ENCODE measurements at places on chromosomes 4 and X.

GRCh38 chr4:177411996-177412395 is 30.2 kb downstream of the AGA start:
- DNase-seq, result no peak

DNA sequence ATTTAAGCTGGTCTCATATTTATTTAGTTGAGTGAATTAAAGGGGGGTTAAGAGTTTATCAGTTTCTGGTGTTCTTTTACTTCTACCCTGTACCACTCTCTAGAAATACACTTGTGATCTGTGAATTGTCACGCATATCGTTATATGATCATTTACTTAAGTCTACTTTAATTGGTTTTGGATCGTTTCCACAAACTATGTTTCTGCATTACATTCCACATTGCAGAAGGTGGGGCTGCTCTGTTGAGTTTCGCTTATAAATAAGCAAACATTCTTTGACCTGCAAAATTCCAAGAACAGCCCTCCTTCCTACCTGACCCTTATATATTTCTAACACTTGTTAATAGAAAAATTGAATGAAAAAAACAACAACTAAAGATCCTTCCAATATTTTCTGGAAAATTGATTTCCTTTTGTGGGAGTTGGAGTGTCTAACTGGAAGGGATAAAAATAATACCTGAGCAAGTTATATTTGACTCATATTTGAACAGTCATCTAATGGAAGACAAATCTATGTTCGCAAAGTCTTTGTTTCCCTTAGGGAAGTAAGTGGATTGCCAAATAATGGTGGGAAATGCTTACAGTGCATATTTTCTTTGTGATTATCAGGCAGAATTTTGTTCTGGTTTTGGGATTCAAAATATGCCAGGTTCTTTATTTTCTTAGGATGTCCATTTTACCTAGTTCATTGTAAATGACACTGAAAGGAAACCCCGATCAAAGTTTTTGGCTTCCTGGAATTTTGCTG is 152.7 kb downstream of the RELL1 start:
- DNase-seq, result no peak

DNA sequence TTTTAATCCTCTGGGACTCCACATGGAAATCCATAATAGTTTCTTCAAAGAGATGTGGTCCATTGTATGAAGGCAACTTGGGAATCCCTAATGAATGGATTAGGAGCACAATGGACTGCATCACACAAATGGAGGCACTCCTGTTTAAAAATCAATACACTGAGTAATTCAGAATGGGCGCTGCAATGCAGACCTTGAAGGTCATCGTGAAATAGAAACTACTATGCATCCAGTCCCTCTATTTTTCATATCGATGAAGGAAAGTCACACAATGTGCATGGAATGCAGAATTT is 98.8 kb upstream of the EGFL6 start:
- no peak for DNase-seq

- no peak for DNase-seq
Measured at GRCh38 chrX:9473708-9474107, 8.8 kb downstream of the TBL1X start.

DNA sequence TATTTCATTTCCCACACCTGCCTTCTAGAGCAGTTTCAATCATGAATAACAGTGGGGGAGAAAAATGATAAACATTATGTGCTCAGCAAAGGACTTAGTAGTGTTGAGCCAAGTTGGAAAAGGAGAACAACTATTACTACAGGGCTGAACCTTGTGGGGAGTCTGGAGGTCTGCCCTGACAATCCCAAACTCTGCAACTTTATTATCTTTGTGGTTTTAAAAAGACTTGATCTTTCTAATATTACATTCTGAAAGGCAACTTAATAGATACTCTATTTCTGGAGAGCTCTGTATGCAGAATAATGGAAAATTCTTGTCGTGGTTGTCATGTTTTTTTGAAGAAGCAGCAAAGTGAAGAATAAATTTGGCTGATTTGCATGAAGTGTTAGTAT is 116.1 kb downstream of the SPCS3 start:
- no peak for DNase-seq

GRCh38 chr4:78022517-78022916 is 34.6 kb upstream of the FRAS1 start:
- DNase-seq, result no peak

GRCh38 chr4:189294574-189294973 is 646.1 kb upstream of the FRG1 start:
- DNase-seq, result no peak

GRCh38 chr4:10102474-10103332 is 13.9 kb downstream of the WDR1 start:
- no peak for DNase-seq

- DNase-seq, result peak; percentile 87
Measured at GRCh38 chrX:131792356-131792749, 230.7 kb upstream of the STK26 start.

DNA sequence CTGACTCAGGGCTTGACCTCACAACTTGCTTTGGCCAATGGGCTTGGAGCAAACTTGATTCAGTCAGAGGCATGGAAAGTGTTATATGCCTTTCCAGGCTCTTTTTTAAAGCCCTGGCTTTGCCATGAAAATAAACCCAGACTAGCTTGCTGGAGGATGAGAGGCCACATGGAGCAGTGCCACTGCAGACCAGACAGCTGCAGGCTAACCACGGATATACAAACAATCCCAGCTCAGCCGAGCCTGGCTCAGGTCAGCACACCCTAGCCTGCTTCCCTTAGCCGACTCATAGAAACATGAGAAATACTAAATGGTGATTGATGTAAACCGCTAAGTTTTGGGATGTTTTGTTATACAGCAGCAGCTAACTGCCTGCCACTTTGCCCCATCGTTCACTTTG is 345.1 kb downstream of the ARHGAP10 start:
- DNase-seq, result no peak

DNA sequence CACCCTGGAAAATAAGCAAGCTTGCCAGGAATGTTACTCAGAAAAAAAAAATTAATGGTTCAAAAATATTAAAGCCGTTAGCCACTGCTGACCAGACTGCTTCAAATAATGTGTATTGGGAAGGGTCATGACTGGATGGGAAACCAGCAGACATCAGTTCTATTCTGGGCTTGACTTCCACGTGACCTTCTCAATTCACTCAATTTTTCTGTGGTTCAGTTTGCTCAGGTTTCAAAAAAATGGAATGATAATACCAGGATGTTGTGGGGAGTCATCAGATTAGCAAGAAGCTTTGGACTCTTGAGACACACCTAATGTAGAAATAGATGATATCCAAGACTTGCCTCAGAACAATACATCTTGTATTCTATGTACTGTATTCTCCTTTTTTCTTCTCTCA is 541.9 kb upstream of the BOD1L1 start:
- DNase-seq, result no peak

DNA sequence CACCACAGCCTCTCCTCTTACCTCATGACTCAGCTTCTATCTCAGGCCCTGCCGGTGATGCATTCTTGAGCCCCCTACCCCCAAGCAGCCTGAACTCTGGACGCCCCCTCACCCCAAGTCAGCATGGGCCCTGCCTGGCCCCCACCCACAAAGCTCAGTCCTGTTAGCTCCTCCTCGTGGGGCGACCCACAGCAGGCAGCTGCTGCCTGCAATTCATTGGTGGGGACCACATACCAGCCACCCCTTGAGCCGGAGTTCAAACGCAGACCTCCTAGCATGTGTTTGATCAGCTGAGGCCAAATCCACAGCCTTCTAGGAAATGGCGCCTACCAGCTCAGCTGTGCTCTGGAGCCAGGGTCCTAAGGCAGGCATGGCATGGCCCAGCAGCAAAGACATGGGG is 111.8 kb downstream of the EFNB1 start:
- DNase-seq, result no peak

GRCh38 chrX:22742174-22742573 is 257.6 kb upstream of the DDX53 start:
- no peak for DNase-seq

GRCh38 chr4:173088144-173088543 is 80.5 kb upstream of the GALNT7 start:
- DNase-seq, result no peak

- no peak for DNase-seq
Measured at GRCh38 chrX:2789569-2789968, 37.7 kb downstream of the XG start.

DNA sequence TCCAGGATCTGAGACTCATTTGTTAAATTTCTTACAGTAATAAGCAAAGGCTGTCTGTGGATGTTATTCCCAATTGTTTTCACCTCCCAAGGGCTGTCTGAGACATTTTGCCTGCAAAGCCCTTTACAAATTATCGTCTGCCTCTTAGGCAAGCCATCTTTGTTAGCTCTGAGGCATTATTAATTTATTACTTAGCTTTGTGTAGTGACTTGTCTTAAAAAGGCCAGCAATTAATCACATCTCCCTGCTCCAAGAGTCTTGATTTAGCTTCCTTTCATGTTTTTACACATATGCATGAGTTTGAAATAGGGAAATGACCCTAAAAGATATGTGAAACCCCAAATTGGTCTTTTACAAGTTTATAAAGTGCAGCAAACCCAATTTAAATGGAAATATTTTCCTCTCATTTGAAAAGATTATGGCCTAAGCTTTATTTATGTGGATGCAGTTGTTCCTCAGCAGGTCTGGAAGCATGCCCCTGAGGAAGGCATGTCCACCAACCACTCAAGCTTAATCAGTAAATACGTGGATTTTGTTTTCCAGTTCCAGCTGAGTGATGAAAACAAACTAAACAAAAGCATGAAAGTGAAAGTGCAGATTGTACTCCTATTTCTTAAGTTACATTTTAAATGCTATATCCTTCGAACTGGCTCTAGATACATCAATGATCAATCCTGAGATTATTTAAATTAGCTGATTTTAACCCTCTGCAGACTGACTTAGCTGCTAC is 173.6 kb upstream of the LNX1 start:
- no peak for DNase-seq

DNA sequence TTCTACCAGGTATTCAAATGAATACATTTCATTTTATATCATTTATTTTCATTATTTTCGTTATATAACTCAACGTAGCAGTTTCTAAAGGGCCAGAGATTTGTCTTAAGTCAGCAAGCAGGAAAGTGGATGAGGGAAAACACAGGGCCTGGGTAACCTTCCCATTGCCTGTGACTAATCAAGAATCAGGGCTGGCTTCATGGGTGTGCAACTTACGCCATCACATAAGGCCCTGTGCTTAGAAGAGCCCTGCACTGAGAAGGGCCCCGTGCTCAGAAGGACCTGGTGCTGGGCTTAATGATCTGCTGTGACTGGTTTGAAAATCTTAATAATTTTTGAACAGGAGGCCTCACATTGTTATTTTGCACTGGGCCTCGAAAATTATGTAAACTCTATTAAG is 65.4 kb upstream of the FAM9C start:
- DNase-seq, result no peak

GRCh38 chr4:78721747-78722146 is 54.4 kb upstream of the BMP2K start:
- DNase-seq, result no peak

GRCh38 chr4:167943872-167944505 is 148.3 kb upstream of the ANXA10 start:
- no peak for DNase-seq

GRCh38 chrX:128020701-128021100 is 31.5 kb downstream of the ACTRT1 start:
- no peak for DNase-seq

DNA sequence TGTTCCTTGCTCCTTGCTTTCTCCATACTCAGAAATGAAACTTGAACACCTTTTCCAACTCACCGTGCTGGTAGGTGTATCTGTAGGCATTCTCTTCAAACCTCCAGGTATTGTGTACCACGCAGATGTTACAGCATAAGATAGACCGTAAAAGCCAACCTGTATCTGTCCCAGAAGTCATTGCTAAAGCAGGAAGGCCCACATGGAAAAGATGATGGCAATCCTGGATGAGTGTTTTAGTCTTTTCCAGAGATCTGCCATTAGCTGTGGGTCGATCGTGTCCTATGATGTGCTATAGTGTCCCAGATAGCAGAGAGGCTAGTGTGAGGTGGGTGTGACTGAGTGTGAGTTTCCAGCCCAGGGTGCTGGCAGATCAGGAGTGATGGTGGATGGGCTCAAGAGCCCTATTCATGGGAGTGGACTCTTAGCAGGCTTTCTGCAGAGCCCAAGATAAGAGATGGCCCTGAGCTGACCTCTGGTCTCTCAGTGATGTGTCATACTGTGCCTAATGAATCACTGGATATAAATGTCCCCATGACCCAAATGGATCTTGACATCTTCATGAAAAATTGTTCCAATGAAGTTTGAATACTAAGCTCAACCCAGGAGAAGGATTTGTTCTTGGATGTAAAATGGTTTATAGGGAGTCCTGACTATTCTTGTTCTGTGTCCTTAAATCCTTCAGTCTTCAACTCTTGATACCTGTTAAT is 69.1 kb upstream of the WDR1 start:
- DNase-seq, result no peak

GRCh38 chr4:2071252-2071911 is 12.3 kb downstream of the NAT8L start:
- no peak for DNase-seq

DNA sequence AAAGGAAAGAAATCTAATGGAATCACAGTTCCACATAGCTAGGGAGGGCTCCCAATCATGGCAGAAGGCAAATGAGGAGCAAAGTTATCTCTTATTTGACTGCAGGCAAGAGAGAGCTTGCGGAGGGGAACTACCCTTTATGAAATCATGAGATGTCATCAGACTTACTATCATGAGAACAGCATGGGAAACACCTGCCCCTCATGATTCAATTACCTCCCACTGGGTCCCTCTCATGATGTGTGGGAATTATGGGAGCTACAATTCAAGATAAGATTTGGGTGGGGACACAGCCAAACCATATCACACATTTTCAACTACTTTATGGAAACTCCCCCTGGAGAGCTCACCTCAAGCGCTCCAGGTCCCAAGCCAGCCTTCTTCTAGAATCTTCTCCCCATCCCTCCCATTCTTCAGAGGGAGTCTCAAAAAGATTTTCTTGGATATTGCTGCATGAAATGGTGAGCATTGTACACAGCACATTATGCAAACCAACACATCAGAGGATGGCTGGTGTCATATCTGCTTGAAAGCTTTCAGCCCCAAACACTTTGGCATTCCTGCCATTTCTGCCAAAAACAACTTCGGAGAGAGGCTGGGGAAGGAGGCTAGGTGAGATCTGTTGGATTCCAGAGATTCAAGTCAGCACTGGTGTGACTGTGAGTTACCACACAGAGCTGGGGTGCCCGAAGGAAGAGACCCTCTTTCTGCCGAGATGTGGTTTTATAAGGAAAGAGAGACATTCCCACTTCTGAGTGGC is 6.9 kb downstream of the FGFBP1 start:
- DNase-seq, result no peak

- no peak for DNase-seq
Measured at GRCh38 chr4:1852904-1853623, 2.9 kb downstream of the LETM1 start.

DNA sequence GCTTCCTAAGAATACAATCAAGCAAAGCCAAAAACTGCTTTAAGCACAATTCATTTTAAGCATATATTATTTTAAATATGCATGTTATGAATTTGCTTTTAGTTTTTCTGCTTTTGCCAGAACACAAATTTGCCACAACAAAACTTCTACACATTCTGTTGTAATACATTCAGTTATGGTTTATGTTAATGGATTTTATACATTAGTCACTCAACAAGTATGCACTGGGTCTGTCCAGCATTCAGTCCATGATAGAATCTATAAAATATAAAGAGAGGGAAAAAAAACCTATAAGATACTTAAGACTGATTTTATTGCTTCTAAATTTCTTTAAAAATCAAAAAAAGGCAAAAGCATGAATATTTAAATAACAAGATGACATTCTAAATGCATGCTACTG is 22.2 kb downstream of the IQCM start:
- no peak for DNase-seq

Measured in stimulated activated CD4-positive, alpha-beta T cell treated with anti-CD3 and anti-CD28 coated beads, Interleukin-1b, Interleukin-23, amount 100 ng/mL, for 4 hours (primary cell).